ENCODE measurements at places on chromosomes 2 and 18.

GRCh38 chr2:39730685-39731302, 48.3 kb downstream of the THUMPD2 start:
- no peak overlapping the region for H3K4me3 ChIP-seq
- peaks cover 19% of the 10 kb centered on the region for H3K4me1 ChIP-seq
- no peak overlapping the region for H3K27ac ChIP-seq
- peaks cover 49% of the 10 kb centered on the region for H3K36me3 ChIP-seq
- DNase-seq, result no peak

DNA sequence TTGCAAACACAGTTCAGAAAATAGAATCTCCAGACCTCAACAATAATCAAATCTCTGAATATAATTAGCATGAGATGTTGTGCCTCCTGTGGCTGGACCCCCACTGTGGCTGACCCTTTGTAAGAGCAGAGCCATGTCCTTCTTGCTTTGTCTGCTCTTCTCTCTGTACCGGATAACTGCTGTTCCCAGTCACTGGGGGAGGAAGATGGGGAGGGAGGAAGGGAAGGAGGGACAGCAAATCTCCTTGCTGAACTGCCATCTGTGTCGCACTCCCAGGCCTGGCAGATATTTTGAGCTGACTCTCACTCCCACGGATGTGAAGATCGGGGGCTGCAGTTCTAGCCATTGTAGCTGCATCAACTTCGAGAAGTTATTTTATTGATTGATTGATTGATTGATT, 319.0 kb upstream of the CXCR4 start:
- H3K27me3 ChIP-seq, result peaks cover 10% of the 10 kb centered on the region
- no peak overlapping the region for H3K27ac ChIP-seq
- DNase-seq, result no peak
- no peaks in the 10 kb centered on the region for H3K36me3 ChIP-seq
- H3K4me3 ChIP-seq, result no peak overlapping the region
- H3K4me1 ChIP-seq, result no peaks in the 10 kb centered on the region

GRCh38 chr18:46401486-46402070, 255.4 kb downstream of the LOXHD1 start:
- DNase-seq, result no peak
- H3K27ac ChIP-seq, result no peak overlapping the region
- H3K4me3 ChIP-seq, result no peak overlapping the region
- H3K27me3 ChIP-seq, result peaks cover 5% of the 10 kb centered on the region
- H3K4me1 ChIP-seq, result no peaks in the 10 kb centered on the region
- no peaks in the 10 kb centered on the region for H3K36me3 ChIP-seq

- H3K27me3 ChIP-seq, result no peaks in the 10 kb centered on the region
- H3K36me3 ChIP-seq, result peaks cover 49% of the 10 kb centered on the region
- peak overlapping the region; percentile 99 for H3K27ac ChIP-seq
- peaks cover 76% of the 10 kb centered on the region for H3K4me1 ChIP-seq
- H3K4me3 ChIP-seq, result peak overlapping the region; percentile 82
- DNase-seq, result no peak
These were observed 6.7 kb downstream of the TMBIM1 start for GRCh38 chr2:218285604-218286003.

DNA sequence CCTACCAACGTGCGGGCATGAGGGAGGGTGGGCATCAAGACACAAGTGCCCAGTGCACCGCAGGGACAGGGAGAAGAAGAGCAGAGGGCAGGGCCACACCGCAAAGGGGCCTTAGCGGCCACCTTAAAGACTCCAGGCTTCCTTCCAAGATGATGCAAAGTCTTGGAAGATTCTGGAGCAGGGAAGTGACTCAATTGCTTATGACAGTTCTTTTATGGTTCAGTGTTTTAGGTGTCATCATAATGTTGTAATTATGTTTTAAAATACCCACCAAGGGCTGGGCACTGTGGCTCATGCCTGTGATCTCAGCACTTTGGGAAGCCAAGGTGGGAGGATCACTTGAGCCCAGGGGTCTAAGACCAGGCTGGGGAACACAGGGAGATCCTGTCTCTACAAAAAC, 44.5 kb upstream of the SEMA4C start:
- H3K27me3 ChIP-seq, result no peaks in the 10 kb centered on the region
- peaks cover 49% of the 10 kb centered on the region for H3K4me1 ChIP-seq
- peak overlapping the region; percentile 78 for H3K27ac ChIP-seq
- no peak for DNase-seq
- peak overlapping the region; percentile 48 for H3K4me3 ChIP-seq
- peaks cover 14% of the 10 kb centered on the region for H3K36me3 ChIP-seq

GRCh38 chr2:235981631-235982030, 186.6 kb downstream of the GBX2 start:
- no peak overlapping the region for H3K27ac ChIP-seq
- H3K27me3 ChIP-seq, result peaks cover 2% of the 10 kb centered on the region
- no peaks in the 10 kb centered on the region for H3K4me1 ChIP-seq
- no peak for DNase-seq
- H3K4me3 ChIP-seq, result no peak overlapping the region

GRCh38 chr18:6056171-6056910, 161.0 kb upstream of the TMEM200C start:
- H3K36me3 ChIP-seq, result no peaks in the 10 kb centered on the region
- peaks cover 12% of the 10 kb centered on the region for H3K4me1 ChIP-seq
- no peak overlapping the region for H3K4me3 ChIP-seq
- no peaks in the 10 kb centered on the region for H3K27me3 ChIP-seq
- H3K27ac ChIP-seq, result no peak overlapping the region

DNA sequence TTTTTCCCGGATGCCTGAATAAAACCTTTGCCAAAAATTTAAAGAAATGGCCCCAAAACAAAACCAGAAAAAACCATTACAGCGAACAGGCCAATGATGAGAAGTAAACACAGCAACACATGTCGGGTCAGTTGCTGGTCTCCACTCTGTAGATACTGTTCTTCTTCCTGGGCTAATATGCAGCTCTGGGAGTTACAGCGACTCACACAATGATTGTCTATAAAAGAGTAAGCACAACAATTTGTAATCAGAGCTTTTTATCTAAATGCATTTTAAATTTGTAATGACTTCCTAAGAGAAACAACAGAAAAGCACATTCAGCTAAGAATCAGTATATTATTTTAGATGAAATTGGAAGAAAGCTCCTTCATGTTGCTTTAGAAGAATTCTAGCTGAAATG, 40.3 kb downstream of the GPR155 start:
- peaks cover 7% of the 10 kb centered on the region for H3K4me1 ChIP-seq
- no peaks in the 10 kb centered on the region for H3K27me3 ChIP-seq
- peaks cover 52% of the 10 kb centered on the region for H3K36me3 ChIP-seq
- no peak overlapping the region for H3K4me3 ChIP-seq

DNA sequence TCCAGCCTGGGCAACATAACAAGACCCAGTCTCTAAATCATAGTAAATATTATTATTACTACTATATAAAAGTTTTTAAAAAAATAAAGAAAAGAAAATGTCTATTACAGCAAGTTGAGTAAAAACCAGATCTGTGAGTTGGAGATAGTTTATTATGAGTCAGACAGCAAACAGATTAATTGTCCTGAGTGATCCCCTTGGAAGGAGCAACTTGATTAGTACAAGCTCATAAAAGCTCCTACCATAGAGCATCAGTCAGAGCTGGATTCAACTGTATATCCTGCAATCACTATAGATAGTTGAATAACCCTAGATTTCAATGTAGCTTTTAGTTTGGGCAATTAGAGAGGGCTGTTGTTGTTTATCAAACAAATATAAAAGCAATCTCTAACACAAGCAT, 84.1 kb downstream of the TRABD2A start:
- H3K36me3 ChIP-seq, result no peaks in the 10 kb centered on the region
- H3K4me1 ChIP-seq, result peaks cover 28% of the 10 kb centered on the region
- no peaks in the 10 kb centered on the region for H3K27me3 ChIP-seq
- DNase-seq, result no peak
- H3K4me3 ChIP-seq, result no peak overlapping the region

DNA sequence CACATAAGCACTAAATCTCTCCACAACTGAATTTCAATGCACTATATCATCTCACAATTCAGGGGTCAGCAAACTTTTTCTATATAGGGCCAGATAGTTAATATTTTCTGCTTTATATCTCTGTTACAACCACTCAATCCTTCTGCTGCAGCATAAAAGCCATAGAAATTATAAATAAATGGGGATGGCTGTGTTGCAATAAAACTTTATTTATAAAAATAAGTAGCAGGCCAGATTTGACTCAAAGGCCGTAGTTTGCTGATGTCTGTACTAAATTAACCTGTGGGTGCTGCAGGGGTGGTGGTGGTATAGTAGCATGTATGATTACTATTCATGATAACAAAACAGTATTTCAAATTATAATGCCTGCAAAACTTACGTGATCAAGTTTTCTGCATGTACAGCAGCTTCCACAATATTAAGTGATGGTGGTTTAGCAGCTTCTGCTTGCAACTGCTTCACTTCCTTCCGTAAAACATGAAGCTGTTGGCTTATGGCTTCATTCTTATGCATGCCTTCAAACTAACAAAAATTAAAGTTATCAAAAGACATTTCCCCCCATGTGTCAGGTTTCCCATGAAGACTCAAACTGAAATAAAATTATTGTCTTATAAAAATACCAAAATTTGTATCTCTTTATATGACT, 64.1 kb downstream of the SIGLEC15 start:
- peak overlapping the region; percentile 35 for H3K27ac ChIP-seq
- no peak for DNase-seq
- peaks cover 57% of the 10 kb centered on the region for H3K36me3 ChIP-seq
- no peak overlapping the region for H3K4me3 ChIP-seq

DNA sequence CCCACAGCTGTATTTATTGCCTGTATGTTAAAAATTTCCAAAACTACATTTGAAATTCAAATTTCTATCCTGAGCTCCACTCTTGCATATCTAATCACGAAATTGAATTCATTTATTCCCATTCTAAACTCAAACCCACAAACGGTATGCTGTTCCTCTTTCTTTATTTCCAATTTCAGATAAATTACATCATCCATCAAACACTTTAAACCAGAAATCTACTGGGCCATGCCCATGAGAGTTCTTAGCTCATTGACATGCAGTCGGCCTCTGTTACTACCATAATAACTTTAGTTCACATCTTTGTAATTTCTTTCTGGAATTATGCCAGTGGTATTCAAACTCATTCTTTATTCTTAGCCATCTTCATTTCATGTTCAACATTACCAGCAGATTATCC, 100.3 kb downstream of the COL3A1 start:
- H3K27ac ChIP-seq, result no peak overlapping the region
- H3K27me3 ChIP-seq, result no peaks in the 10 kb centered on the region
- no peak for DNase-seq
- H3K36me3 ChIP-seq, result no peaks in the 10 kb centered on the region
- H3K4me1 ChIP-seq, result no peaks in the 10 kb centered on the region
- H3K4me3 ChIP-seq, result no peak overlapping the region

DNA sequence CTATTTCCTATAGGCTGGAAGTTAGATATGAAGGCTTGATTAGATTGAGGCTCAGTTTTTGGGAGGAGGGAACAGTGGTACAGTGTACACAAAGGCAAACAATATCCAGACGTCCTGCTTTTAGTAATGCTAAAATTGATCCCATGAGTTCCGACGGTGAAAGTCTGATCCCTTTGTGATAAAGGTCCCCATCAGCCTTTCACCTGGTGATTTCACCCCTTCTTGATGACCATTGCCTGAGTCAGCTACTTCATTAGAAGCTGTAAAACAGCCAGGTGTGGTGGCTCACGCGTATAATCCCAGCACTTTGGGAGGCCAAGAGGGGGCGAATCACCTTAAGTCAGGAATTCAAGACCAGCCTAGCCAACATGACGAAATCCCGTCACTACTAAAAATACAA, 29.7 kb downstream of the TWSG1 start:
- DNase-seq, result no peak
- H3K4me1 ChIP-seq, result no peaks in the 10 kb centered on the region
- H3K27ac ChIP-seq, result no peak overlapping the region
- no peak overlapping the region for H3K4me3 ChIP-seq
- no peaks in the 10 kb centered on the region for H3K27me3 ChIP-seq
- peaks cover 29% of the 10 kb centered on the region for H3K36me3 ChIP-seq

GRCh38 chr2:88350331-88351248, 101.9 kb downstream of the FOXI3 start:
- DNase-seq, result peak; percentile 71
- H3K4me1 ChIP-seq, result peaks cover 8% of the 10 kb centered on the region
- peak overlapping the region; percentile 41 for H3K4me3 ChIP-seq

DNA sequence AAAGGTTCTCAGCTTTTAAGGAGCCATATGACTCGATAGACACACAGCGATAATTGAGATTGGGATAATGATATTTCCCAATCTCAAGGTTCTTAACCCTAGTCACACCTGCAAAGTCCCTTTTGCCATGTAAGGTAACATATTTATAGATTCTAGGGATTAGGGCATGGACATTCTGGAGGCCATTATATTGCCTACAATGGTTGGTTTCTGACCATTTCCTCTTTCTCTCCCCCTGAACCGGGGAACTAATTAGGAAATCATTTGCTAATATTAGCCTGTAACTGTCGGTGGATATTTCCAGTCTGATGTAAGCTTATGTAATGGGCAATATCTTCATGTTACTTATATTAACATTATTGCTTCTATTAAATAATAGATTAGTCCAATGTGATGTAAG, 40.8 kb upstream of the ARHGAP15 start:
- H3K27ac ChIP-seq, result no peak overlapping the region
- H3K4me3 ChIP-seq, result no peak overlapping the region
- no peak for DNase-seq
- peaks cover 31% of the 10 kb centered on the region for H3K4me1 ChIP-seq

DNA sequence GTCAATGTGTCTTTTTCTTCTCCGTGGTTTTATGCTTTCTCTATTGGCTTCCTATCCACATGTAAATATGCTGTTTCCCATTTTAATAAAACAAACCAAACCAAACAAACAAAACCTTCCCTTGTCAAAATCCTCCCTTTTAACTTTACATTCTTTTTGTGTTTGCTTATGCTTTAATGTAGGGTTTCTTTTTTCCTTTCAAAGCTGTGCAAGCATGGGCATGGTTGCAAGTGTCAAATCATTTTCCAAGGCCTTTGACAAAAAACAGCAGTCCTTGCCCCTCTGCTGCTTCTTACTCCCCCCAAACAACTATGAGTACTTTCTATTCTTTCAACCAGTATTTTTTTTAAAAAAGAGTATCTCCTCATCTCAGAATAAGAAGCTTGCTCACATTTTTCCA, 66.0 kb upstream of the ACYP2 start:
- no peaks in the 10 kb centered on the region for H3K27me3 ChIP-seq
- no peak overlapping the region for H3K4me3 ChIP-seq
- DNase-seq, result no peak
- H3K36me3 ChIP-seq, result peaks cover 19% of the 10 kb centered on the region

DNA sequence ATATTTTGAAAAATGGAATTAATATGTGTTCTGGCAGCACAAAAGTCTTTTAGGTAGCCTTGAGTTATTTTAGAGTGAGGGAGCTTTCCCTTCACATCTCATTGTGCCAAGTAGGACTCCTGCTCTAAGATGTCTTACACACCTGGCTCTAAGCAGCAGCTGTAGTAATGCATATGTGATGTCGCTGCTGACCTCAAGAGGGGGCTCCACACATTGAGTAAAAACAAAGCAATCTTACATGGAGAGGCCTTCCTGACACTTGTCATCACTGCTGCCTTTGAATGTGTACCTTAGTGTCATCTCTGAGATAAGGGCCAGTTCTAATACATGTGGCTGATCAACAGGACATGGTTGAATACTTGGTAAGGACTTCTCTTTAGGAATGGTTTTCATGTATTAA, 75.8 kb downstream of the ACTR3 start:
- no peaks in the 10 kb centered on the region for H3K27me3 ChIP-seq
- DNase-seq, result no peak
- H3K27ac ChIP-seq, result peak overlapping the region; percentile 2
- peaks cover 23% of the 10 kb centered on the region for H3K4me1 ChIP-seq

GRCh38 chr18:26307161-26307773, 81.0 kb downstream of the TAF4B start:
- H3K27me3 ChIP-seq, result no peaks in the 10 kb centered on the region
- no peak overlapping the region for H3K27ac ChIP-seq
- no peak overlapping the region for H3K4me3 ChIP-seq
- H3K4me1 ChIP-seq, result peaks cover 4% of the 10 kb centered on the region
